Cardiac septum (tissue), 1 donor: ENCODE measurements at places on chromosomes 5 and 9. TPM values are rescaled to one million over a fixed set of nuclear protein-coding genes. Genes with fewer than 3 reads are reported as not detected.

Gene HRH2
- total RNA-seq, result 60.1 TPM

GRCh38 chr9:76255781-76256455, 138.3 kb downstream of the RFK start:
- DNase-seq, result no peak

DNA sequence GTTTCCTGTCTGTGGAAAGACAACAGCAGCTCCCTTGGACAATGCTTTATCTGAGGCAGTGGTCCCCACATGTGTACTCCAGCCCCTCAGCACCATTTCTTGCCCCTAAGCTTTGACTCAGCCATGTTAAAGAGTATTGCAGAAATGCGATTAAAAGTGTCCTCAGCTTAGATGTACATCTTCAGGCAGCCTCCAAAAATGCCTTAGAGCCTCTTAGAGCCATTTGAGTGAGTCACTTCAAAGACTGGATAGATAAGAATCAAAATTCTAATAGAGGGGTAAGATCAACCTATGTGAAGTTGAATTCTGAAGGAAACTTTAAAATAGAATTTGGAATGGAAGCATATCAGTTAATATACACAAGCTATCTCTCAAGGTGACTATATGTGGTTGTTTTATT, 296.3 kb downstream of the ADAMTS6 start:
- DNase-seq, result no peak

DNA sequence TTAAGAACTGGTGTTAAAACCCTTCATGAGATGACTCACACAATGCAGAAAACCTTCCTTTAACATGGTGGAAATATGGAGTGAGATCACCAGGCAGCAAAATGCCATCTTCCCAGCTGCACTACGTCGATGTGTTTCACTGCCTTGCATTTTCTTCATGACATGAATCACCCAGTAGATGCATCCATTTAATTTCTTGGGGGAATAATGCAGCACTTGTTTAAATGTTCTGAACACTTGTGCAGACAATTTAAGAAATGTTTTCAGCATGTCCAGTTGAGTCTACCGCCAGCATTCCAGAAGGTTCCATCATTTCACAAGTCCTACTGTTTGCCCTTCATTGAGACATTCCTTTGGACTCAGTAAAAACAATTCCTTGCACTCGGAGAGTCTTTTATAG, 81.6 kb downstream of the ADAMTS16 start:
- no peak for DNase-seq

Gene SECISBP2
- 21.2 TPM for total RNA-seq

Gene ACTL7B
- total RNA-seq, result not detected

DNA sequence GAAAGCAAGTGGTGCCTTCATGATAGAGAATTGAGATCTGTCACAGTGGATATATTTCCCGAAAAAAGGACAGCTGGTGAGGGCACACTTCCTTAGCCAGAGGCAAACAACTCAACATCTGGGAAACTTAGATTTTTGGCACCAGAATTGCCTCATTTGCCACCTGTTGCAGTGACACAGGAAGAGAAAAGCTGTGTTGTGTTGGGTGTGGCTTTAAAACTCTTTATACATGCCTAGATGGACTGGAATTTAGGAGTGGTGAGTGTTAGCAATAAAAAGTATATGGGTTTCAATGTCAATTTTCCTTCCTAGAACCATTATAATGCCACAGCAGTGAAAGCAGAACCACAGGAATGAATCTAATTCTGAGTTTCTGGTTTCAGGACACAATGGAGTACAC, 62.6 kb upstream of the CEMIP2 start:
- DNase-seq, result no peak

DNA sequence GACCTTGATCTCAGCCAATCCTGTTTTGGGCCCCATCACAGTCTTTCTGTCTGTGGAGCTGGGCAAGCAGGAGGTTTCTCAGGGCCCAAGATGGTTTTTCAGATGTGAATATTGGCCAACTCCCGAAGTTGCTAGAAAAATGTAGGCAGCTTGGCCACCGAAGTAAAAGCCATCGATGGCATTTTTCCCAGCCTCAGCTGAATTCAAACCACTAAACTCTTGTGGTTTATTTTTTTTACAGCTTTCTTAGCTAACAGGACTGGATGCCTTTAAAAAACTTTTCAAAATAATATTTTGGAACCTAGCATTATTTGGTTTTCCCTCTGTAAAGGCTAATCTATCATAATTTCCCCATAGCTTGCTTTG, 102.5 kb upstream of the ERCC6L2 start:
- no peak for DNase-seq
